Stimulated activated CD8-positive, alpha-beta memory T cell treated with anti-CD3 and anti-CD28 coated beads, Interleukin-2, amount 100 ng/mL, for 48 hours (primary cell): ENCODE measurements at places on chromosomes 1 and 21.

- DNase-seq = no peak
Measured at GRCh38 chr21:26846036-26846931, 1.1 kb upstream of the ADAMTS1 start.

DNA sequence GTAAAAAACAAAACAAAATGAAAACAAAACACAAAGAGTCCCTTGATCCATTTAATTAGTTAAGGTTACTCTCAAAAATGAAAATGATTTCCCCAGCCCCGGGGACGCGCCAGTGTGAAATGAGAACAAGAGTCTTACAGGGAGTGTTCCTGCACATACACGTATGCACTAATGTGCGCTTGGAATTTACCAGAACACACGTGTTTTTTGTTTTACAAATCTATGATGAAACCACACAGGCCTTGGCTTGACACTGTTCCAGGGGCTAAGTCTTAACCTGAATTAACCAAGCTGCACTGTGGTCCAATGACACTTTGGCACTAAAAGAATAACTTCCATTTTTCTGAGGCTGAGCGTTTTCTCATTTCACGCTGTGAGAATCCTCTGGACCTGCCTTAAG, 63.7 kb downstream of the SLC45A1 start:
- DNase-seq = no peak

GRCh38 chr1:225851805-225852204, 30.4 kb downstream of the TMEM63A start:
- DNase-seq = no peak

DNA sequence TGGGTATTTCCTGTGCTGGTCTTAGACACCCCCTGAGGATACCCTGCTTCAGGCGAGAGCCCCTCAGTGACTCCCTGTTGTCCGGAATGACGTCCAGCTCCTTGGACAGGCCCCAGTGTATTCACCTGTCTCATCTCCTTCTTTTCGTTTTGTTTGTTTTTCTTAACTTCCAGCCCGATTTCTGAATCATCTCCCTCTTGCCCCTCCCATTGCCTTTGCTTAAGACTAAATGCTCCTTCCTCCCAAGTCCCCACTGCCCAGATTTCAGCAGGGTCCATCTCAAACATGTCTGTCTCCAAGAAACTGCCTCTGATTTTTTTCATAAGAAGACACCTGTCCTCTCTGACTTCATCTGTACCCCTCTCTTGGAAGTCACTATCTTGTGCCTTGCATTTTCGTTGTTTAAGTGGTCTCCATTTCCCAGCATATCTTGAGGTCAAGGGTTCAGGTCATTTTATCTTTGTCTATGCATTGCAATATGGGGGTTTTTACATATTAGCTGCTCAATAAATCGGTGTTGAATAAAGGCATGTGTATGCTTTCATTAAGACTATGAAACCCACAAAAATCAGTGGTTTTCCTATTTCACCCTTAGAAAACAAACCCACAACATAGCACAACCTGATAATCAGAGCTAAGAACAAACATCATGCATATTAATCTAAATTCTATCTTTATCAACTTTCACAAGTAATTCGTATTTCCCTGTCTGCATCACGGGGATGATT, 58.4 kb upstream of the LGALS8 start:
- DNase-seq = no peak

DNA sequence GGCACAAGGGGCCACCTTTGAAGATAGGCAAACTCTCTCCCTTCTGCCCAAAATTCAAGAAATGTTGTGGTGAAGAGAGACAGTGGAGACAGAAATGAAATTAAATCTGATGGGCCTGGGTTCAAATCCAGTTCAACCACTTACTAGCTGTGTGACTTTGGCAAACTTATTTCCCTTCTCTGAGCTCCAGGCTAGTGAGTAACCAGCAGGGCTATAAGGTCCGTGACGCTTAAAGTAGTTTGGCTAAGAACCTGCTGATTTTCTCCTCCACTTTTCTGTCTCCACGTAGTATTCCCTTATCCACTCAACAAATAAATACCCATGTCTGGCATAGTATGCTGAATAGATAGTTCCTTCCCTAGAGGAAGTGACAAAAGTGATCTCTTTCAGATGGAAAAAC, 1.9 kb downstream of the SLC2A1 start:
- DNase-seq = no peak

- DNase-seq = no peak
Measured at GRCh38 chr1:246398126-246398813, 108.8 kb downstream of the SMYD3 start.

- DNase-seq = no peak
Measured at GRCh38 chr1:56284928-56285327, 294.4 kb downstream of the PLPP3 start.

DNA sequence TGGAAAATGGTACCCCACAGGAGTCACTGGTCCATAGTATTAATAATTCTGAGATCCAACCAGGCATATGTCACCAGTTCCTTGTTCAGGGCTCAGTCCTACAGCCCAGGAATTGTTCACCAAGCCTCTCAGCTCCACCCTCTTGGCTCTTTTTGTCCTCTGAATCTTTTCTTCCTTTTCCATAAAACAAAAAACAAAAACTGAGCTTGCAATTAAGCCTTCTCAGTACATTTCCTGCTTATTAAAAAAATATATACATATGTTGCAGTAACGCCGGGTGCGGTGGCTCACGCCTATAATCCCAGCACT, 23.4 kb upstream of the KIF1B start:
- DNase-seq = no peak

DNA sequence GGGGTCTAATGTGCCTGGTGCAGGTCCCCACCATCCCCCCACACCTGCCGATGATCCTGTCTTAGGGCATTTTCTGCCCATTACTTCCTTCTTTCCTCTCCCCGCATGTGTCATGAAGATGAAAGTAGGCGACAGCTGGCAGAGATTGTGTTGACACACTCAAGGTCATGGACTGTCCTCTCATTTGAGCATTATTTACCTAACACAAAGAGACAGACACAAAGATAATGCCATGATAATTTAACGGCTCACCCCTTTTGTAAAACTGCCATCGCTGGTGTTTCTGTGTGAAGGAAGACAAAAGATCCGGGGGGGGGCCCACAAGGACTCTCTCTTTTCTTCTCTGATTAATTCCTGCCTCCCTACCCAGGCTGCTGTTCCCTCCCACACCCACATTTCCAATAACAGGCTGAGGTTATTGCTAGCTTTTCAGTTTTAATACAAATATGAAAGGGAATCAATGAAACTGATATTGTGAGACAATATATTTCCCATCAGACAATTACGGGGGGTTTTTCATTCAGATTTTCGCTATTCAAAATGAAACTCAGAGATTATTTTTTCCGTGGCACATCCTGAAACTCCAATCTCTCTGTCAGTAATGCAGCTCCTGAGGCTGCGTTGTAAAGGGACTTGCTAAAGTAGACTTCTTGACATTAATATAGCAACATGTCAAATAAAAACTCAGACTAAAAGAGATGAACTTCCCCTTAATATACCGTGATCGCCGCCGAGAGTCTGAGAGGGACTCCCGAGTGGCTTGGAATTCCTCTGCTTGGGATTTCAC, 561.1 kb downstream of the NPHP4 start:
- no peak for DNase-seq

- no peak for DNase-seq
Measured at GRCh38 chr1:218493986-218494385, 148.8 kb downstream of the TGFB2 start.

DNA sequence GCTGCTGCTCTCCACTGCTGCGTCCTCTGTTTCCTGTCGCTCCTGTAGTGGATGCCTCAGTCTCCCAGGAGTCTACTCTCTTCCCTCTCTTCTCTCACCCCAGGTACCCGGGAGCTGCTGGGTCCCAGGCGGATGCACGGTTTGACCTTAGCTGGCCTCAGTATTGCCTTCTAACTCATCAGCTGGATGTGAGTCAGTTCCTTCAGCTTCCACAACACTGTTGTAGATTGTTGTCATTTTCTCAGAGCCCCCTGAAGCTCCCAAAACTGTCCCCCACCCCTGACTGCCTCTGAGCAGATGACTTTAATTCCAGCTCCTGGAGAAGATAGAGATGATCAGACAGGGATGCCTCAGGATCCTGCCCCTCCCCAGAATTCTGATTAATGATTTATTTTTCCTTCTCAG, 7.2 kb downstream of the CNIH3 start:
- no peak for DNase-seq

DNA sequence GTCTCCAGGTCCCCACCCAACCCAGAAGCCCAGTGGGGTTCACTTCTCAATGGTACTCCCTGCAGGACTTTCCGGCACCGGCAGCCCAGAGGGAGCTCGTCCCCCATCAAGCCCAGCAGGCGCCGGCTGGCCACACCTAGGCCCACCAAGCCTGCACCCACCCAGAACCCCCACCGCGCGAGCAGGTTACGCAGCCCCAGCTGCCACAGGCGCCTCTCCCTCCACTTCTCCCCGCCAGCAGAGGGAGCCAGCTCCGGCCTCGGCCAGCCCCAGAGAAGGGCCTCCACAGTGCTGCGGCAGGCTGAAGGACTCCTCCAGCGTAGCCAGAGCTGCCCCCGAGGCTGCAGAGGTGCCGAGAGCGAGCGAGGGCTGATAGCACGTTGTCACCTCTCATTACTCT, 722.3 kb downstream of the PLA2G4A start:
- DNase-seq = no peak

GRCh38 chr1:41591891-41592290, 107.4 kb upstream of the EDN2 start:
- DNase-seq = no peak

DNA sequence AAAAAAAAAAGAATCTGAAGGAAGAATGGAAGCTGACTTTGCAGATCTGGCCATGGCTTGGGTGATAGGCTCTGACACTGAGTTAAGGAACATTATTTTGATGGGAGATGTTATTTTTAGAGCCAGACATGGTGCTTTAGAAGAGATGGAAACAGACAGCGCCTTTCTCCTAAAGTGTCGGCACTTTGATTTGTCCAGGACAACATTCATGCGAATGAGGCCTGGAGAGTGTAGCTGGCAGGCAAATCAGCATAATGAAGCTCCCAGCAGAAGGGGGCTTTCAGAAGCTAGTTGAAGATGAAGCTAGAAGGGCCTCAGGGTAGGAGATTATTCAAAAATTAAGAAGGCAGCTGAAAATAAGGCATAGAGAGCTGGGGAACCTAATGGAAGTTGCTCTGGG, 397.7 kb downstream of the RWDD3 start:
- DNase-seq = no peak

DNA sequence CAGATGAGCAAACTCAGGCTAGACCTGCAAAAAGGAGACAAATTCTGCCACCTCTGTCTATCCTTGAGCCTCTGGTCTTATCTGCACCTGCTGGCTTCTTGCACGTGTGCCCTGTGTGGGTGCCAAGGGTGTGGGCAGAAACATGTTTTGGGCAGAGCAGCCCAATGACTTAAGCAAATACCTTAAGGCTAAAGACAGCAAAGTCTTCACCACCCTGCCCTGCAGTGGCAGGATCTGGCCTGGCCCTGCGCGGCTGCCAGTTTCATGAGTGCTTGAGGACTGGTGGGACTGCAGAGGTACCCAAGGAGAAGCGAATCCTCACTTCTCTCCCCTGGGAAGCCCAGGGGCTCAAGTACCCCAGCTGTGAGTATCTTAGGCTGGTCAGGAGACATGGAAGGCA, 3.8 kb upstream of the SLC26A9 start:
- DNase-seq = no peak

GRCh38 chr1:159752135-159752580, 28.6 kb upstream of the DUSP23 start:
- no peak for DNase-seq

- DNase-seq = no peak
Measured at GRCh38 chr1:189374816-189375215, 1102.8 kb downstream of the BRINP3 start.

DNA sequence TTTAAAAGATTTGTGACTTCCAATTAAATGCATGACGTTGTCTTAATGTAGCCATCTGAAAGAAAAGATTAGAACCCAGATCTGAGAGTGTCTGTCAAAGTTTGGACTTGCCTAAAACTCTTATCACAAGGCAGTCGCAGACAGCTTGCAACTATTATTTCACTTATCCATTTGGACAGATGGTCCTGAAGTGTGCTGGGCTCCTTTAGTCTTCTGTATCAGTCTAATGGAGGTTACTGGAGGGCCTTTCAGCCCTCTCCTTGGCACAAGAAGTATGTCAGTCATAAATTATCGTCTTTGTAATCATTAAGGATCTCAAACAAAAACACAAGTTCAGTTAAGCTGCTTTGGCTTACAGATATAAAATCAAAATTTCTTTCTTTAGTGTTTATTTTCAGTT, 15.5 kb downstream of the PROX1 start:
- DNase-seq = no peak

- no peak for DNase-seq
Measured at GRCh38 chr1:30363031-30363430, 360.4 kb downstream of the MATN1 start.

- no peak for DNase-seq
Measured at GRCh38 chr21:39712976-39713375, 32.0 kb upstream of the IGSF5 start.

DNA sequence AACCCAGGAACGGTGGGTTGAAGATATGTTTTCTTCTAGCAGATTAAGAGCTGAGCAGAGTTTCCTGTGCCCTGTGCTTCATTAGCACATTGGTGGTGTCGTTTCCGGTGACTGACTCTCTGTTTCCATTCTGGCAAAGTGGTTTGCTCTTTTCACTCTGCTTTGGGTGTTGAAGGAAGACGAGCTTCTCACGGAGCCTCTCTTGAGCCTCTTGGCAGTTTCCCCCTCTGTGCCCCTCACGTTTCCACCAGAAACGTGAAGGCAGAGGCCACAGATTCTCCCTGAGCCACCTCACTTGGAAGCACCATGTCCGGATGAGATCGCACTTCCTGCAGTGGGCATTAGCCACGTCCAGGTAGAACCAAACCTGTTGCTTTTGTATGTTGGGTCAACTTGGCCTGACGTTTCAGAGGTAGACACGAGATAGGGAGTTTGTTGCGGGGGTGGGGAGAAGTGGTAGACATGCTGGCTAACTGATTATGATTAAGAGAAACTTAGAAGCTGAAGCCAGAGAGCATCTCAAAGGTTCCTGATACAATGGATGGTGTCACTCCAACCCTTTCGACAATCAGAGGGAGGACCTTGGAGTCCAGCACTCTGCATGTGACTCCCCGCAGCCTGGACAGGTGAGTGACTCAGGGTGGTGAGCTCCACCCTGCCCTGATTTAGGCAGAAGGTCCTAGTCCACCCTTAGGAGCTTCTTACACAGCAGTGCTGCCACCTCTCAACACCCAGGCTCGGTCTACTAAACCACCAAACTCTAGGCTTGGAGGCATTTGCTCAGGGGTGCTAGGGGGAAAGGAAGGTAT, at the start of gene LAX1:
Gene LAX1 (plus strand): TSS at position 155 of the 809 bp plus-strand sequence. CDS start 383 bp downstream, at position 538.
- peak; percentile 67 for DNase-seq

DNA sequence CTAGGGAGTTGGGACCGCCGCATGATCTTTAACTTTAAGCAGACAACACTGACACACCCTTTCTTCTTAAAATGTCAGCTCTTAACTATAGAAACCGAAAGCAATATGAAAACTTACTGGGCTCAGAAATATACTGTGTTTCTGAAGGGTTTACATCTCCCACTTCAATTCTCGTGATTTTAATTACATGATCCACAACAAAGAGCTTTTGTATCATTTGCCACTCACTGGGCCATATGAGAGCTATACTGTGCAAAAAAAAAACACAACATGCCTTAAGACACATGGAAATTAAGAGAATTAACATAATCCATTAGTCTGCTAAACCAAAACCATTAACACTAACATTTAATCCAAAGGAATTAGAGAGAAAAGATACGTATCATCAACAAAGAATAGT, 35.0 kb upstream of the RAP1GAP start:
- no peak for DNase-seq

- DNase-seq = no peak
Measured at GRCh38 chr21:46244602-46245001, 16.0 kb upstream of the LSS start.
